ENCODE measurements at places on chromosomes 7 and 10.

GRCh38 chr10:94293354-94293753 is 69.4 kb downstream of the NOC3L start:
- DNase-seq: no peak

- DNase-seq: no peak
Observed at GRCh38 chr10:662686-663465, 26.6 kb downstream of the DIP2C start.

DNA sequence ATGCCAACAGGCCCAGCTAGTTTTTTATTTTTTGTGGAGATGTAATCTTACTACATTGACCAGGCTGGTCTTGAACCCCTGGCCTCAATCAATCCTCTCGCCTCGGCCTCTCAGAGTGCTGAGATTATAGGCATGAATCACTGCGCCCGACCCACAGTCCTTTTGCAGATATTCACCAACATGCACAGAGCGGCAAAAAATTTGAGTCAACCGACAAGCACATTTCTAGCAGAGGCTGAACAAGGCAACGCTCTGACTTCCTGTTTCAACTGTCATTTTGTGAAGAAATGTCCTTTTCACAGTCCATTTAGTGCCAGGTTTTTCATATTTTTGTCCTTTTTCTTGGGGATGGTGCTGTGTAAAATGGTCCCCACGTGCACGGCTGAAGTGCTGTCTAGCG is 71.1 kb upstream of the KAT6B start:
- DNase-seq: no peak

DNA sequence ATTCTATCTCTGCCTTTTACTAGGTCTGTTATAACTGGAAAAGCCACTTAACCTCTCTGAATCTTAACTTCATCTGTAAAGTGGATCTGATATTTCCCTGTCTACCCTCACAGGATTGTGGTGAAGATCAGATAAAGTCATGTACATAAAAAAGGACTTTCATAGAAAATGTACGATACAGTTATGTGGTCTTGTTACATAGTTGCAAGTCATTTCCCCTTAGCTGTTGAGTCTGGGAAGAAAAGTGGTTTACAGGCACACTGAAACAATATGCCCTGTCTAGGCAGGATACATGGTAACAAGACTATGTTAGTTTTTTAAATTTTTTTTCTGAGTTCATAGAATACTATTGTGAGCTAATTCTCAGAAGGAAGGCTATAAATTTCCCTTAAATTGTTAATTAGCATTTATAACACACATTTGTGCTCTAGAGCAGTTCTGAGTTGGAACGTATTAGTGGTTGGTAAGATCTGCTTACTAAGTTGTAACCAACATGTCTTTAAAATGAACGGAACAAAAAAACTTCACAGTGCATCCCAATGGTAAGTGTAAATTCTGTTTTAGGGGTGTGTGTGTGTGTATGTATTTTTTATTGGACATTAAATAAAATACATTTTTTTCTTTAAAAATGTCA is 7.1 kb upstream of the GSTO1 start:
- DNase-seq: no peak

- DNase-seq: peak; percentile 42
Observed at GRCh38 chr10:69957886-69958555, 94.6 kb upstream of the MACROH2A2 start.

GRCh38 chr7:46115410-46115809 is 194.3 kb upstream of the IGFBP3 start:
- DNase-seq: no peak

DNA sequence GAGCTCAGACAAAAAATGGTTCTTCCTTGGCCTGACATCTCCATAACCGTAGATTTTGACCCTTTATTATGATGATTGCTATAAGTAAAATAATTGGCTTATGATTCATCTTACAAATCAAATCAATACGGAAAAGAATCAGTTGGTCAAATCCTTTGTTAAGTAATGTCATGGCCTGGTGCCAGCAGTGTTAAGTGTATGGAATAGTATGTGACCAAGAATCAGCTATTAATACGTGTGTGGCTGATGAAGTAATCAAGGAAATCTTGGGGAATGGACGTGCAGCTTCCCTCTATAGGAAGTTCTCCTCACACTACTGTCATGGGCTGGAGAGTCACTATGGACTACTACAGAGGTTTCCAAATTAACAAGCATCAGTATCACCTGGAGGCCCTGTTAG is 230.6 kb downstream of the TWIST1 start:
- DNase-seq: no peak

GRCh38 chr10:132196178-132197113 is 9.7 kb downstream of the DPYSL4 start:
- DNase-seq: no peak

DNA sequence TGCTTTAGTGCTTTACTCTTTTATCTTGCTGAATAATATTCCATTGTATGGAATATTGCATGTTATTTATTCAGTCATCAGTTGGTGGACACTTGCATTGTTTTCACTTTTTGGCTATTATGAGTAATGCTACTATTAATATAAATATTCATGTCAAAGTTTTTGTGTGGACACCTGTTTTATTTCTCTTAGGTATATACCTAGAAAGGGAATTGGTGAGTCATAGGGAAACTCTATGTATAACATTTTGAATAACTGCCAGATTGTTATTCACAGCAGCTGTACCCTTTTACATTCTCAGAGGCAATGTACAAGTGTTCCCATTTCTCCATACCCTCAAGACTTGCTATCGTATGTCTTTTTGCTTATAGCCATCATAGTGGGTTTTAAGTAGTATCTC is 268.7 kb downstream of the SEMA3A start:
- DNase-seq: no peak

GRCh38 chr7:102467581-102468477 is 3.0 kb downstream of the LRWD1 start:
- DNase-seq: no peak

- peak; percentile 37 for DNase-seq
Observed at GRCh38 chr10:103451091-103451813, 918 bp downstream of the CALHM2 start.

DNA sequence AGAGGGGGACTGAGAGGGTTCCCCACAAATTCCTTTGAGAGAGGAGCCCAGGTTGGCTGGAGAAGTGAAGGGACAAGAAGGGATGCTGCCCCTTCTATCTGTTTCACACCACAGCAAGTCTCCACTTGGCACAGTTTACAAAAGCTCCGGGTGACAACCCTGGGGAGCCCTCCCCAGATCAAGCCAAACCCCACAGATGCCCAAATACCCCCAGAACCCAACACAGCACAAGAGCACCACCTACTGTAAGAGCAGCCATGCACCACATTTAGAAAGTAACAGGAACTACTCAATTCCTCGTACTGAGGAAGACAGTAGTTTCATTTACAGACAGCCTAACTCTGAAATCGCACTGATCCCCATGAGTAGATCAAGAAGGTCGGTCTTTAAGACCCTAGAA is 67.8 kb upstream of the ATP6V0A4 start:
- DNase-seq: no peak

- DNase-seq: no peak
Observed at GRCh38 chr10:58796242-58796641, 283.6 kb downstream of the BICC1 start.

GRCh38 chr10:102710609-102711008 is 3.6 kb downstream of the ARL3 start:
- DNase-seq: no peak

GRCh38 chr10:30007406-30007805 is 52.0 kb downstream of the JCAD start:
- no peak for DNase-seq

DNA sequence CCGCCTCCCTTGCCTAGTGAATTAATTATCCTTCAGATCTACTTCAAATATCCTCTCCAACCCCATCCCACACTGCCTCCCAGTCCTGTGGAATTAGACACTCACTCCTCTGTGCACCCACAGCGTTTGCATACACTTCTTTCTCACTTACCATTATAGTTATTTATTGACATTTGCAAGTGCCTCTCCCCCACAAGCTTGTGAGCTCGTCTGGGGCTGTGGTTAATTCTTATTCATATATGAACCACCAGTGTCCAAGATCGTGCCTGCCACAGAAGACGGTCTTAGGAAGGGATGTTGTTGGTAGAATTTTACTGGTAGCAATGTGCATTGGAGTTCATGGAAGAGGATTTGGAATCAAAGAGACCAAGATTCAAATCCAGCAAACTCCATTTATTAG is 68.1 kb upstream of the AOAH start:
- DNase-seq: no peak
